Fibroblast of skin of scalp (primary cell): ENCODE measurements at places on chromosomes 7 and 10.

DNA sequence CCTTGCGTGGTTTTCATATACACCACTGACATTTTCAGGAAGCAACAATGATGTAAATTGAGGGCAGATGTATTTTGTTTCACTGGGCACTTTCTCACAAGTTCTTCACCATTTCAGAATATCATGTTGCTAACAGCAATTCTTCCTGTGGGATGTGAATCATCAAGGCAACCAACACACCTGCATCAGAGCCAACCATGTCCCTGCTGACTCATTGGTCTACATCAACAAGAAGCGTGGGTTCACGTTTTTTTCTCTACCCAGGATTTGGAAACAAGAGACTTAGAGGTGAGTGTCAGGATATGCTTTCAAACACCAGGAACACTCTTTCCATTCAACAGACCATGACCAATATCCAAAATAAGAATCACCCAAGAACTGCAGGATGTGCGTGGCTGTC lies 203.9 kb downstream of the TEX36 start:
- DNase-seq = no peak

GRCh38 chr7:69941077-69941651 lies 342.9 kb downstream of the AUTS2 start:
- DNase-seq = no peak

GRCh38 chr10:119675483-119676170 lies 24.4 kb downstream of the BAG3 start:
- no peak for DNase-seq

GRCh38 chr10:100043344-100043743 lies 33.6 kb upstream of the DNMBP start:
- DNase-seq = no peak

- no peak for DNase-seq
Measured at GRCh38 chr7:27554826-27555225, 107.9 kb downstream of the HIBADH start.

DNA sequence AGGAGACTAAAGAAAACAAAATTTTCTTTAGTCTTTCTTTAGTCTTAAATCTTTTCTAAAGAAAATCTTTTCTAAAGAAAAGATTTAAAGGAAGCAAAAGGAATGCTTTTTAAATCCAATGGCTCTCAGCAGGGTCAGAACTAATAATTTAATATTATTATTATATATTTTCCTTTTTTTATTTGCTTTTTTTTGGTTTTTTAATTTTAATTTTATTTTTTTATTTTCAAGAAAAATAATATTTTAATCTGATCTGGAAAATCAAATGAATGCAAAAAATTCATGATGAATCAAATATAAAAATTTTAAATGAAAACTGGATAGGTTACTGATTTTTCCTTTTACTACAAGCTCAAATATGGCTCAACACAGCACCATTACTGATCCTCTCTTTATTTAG lies 70.7 kb upstream of the HECW1 start:
- DNase-seq = no peak

GRCh38 chr7:103993551-103993950 lies 4.1 kb upstream of the RELN start:
- DNase-seq = no peak

DNA sequence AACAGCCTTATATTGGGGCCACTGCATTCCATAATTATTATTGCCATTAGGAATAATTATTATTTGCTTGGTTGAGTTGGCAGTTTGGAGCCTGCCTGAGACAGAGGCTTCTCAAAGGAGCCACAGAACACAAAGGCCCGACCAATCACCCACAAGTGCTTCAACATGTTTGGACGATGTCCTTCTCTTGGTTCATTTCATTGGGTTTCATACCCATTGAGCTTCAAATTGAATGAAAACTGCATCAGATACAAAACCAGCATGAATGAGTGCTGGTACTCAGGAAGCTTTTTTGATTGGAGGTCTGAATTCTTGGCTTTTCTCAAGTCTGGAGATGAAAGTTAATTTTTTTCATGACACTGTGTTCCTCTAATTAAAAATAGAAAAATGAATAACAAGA lies 168.3 kb downstream of the CREB5 start:
- DNase-seq = no peak

DNA sequence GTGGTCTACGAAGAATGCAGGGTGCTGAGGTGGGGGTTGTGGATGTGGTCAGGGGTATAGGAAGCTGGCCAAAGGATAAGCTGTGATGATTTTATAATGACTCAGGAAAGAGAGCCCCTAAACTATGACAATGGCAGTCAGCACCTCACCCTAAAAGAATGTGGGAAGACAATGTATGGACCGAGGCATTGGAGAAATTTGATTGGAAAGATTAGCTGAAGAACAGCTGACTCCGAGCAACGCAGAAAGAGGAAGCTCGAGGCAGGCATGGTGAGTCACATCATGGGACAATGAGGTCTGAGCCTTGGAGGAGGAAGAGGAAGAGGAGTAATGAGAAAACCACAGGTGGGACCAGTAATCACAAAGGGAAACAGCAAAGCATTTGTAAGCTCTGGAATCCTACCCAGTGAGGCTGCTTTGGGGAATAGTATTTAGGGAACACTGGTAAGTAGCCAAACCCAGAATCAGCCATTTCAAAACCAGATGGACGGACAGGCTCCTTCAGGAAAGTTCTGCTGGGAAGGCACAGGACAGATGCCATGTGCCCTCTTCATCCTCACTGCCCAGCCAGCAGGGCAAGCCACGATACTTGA lies 295.4 kb downstream of the PRPF18 start:
- peak; percentile 96 for DNase-seq

DNA sequence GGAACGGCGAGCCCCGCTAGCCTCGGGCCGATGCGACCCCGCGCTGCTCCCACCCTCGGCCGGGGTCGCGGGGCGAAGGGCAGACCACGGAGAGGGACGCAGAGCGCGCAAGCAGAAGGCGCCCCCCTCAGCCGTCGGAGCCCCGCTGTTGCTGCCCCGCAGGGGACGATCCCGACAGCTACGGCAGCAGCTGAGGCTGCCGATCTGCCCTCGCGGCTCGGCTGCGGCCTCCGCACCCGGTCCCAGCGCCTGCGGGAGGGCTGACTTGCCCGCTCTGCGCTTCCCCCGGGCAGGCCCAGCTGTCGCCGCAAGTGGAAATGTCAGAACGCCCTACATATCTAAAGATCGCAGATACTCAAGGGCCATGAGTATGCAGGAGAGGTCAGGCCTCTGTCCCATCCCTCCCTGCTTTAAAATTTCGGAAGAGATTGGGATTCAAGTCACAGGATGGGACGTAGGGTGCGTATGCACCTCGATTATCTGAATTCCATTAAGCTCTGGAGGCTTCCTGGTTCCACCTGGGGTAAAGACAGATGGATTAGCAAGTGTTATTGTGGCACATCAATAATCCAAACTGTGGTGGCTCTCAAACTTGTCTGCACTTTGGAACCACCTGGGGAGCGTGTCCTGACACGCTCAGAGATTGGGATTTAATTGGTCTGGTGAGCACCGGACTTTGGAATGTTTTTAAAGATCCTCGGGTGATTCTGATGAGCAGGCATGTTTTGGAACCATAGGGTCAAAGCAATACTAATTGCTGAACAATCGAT lies at the start of gene CRPPA:
CRPPA (minus strand) TSS at position 206 of the 770 bp plus-strand sequence. CDS start 216 bp downstream, outside the sequence.
- DNase-seq = peak; percentile 49

- DNase-seq = no peak
Measured at GRCh38 chr7:31873816-31874597, 187.0 kb downstream of the PPP1R17 start.

DNA sequence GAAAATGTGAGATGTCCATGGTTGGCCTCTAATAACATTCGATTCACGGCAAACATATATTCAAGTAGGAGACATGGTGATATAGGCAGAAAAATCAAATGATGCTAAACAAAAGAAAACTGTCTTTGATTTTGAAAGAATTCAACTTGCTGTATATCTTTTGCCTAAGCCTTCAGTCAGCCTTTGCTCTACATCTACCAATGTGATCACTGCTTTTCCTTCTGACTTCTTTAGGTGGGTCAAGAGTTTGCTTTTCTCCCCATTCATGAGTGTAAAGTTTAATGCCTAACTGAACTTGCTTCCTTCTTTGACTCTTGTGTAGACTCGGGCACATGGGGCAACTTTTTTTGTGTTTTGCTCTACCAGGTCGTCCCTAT lies 417 bp upstream of the HIF1AN start:
- no peak for DNase-seq

DNA sequence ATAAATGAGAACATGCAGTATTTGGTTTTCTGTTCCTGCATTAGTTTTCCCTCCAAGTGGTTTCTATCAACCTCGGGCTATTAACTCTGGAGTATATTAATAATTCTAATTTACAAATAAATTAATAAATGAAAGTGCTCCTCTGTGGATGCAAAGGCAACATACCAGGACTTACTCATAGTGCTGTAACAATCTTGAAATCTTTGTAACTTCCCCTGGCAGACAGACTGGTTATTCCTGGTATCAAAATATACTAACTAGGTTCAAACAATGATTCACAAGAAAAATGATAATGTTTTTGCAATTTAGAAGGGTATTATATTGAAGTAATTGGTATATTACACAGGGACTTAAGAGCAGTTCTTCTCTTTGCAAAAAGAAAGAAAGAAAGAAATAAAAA lies 177.2 kb downstream of the FANK1 start:
- peak; percentile 69 for DNase-seq

GRCh38 chr10:24000271-24000813 lies 208.6 kb upstream of the KIAA1217 start:
- no peak for DNase-seq

GRCh38 chr10:96565774-96566173 lies 21.0 kb downstream of the TM9SF3 start:
- DNase-seq = peak; percentile 38

DNA sequence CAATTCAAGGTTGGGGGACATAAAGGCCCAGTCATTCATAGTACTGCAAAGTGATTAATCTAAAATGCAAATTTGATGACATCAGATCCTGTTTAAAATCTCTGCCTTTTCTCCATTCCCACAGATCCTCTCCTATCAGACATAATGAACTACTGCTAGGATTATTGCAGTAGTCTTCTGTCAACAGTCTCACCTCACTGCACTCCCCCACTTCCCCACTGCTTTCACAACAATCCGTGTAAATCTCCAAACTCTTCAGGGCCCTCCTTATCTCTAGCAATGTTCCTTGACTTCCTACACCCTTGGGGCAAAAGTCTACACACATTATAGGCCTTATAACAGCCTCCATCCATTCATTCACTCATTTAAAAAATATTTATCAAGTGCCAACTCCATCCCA lies 112.4 kb downstream of the KBTBD2 start:
- DNase-seq = no peak

DNA sequence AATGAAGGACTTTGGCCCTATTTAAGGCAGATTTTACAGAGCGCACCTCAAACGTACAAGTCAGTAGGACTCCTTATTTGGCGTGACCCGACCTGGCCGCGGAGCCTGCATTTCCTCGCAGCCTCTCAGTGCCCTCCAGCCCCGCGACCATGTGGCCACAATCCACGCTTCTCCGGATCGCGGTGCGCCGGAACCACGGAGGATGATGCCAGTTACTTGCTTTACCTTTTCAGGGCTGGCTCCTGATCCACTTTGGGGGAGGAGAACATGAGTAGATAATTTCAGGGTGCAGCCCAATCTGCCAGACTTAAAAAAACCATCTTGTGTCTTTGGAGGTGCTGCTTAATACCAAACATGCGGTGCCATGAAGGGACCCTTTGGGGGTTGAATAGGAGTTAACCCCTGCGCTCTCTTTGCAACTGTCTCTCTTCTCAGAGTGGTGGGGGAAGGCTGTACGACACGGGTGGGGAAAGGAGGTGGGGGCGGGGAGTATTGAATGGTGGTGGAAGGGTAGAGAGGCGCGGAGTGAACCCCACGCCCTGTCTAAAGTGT lies 1.5 kb downstream of the FRAT1 start:
- no peak for DNase-seq

- no peak for DNase-seq
Measured at GRCh38 chr7:121638286-121638685, 234.7 kb upstream of the PTPRZ1 start.

- no peak for DNase-seq
Measured at GRCh38 chr10:27747096-27747451, 1.5 kb upstream of the MKX start.

DNA sequence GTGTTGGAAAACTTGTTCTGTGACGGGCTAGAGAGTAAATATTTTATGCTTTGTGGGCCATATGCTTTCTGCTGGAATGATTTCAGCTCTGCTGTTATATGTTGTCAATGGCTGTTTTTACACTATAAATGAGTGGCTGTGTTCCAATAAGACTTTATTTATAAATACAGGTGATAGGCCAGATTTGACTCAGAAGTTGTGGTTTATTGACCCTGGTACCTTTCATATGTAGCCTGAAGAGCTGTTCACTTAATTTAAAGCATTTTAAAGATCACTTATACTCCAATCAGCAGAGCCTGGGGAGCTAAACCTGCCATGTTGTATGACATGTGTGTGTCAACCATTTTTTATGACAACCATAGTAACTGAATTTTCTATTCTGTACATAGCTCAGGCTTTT lies 9.1 kb upstream of the SSBP1 start:
- no peak for DNase-seq

- DNase-seq = no peak
Measured at GRCh38 chr7:51619880-51620279, 303.3 kb upstream of the COBL start.

- no peak for DNase-seq
Measured at GRCh38 chr7:7237201-7237977, 55.0 kb downstream of the C1GALT1 start.

DNA sequence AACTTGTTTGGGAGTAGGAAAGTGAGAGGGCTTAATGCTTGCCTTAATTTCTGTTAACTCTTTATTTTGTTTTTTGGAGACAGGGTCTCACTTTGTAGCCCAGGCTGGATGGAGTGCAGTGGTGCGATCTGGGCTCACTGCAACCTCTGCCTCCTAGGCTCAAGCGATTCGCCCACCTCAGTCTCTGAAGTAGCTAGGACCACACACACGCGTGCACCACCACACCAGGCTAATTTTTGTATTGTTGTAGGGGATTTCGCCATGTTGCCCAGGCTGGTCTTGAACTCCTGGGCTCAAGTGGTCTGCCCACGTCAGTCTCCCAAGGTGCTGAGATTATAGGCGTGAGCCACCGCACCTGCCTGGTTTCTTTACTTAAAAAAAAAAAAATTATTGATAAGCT lies 1.9 kb downstream of the PPP2R2D start:
- DNase-seq = no peak

DNA sequence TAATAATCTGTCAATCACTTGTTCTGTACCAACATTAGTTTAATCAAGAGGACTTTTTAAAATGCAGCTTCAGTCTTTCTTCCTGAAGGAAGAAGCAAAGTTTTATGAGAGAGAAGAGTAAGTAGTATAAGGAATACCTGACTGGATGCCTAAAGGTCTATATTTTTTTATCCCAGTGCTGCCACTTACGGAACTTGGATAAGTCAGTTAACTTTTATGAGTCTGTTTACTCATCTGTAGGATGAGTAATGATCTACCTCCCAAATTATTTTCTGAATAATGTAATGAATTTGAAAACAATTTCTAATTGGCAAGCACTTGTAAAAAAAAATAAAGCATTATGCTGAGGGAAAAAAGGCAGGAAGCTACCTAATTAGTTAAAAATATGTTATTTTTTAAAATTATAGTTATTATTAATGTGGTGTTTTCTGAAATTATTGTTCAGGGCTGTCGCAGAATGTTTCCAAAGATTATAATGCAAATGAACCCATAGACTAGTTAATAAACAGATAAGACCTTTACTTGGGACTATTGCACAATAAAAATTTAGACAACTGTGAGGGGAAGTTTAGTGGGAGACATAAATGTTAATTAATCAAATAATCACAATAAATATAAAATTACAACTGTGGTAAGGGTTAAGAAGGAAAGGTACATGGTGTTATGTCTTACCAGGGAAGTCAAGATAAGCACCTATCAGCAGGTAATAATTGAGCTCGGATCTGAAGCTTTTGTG lies 24.6 kb downstream of the SLK start:
- no peak for DNase-seq
